ACHN (cell line): ENCODE measurements at places on chromosomes 6 and 20.

DNA sequence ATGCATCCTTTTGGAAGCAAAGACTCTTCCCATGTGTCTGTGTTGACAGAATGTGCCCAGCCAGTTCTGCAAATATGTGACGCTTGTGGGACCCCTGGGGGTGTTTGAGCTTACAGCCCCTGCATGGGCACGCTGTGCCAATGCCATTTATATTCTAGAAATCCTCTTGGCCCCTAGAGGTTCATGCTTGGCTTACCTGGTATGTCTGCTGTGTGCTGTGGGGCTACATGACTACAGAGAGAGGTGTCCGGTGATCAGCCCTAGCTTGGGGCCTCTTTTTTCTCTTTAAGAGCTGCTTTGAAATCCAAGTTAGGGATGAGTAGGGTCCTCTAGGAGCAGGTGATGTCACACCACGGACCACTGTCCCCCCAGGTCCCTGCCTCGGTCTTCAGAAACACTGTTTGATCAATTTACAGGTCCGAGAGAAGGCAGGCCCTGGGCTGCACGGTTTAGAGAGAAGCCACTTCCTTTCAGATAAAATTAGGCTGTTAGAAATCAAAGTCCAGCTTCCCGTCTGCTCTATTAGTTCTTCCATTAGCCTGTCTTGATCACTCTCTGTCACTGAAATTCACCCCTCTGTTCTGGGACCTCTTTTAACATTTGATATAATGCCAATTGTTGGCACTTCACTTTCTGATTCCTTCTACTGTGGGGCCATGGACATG is 26.5 kb downstream of the BCAS4 start:
- no peak for DNase-seq

GRCh38 chr6:84836366-84836765 is 72.0 kb upstream of the TBX18 start:
- no peak for DNase-seq

DNA sequence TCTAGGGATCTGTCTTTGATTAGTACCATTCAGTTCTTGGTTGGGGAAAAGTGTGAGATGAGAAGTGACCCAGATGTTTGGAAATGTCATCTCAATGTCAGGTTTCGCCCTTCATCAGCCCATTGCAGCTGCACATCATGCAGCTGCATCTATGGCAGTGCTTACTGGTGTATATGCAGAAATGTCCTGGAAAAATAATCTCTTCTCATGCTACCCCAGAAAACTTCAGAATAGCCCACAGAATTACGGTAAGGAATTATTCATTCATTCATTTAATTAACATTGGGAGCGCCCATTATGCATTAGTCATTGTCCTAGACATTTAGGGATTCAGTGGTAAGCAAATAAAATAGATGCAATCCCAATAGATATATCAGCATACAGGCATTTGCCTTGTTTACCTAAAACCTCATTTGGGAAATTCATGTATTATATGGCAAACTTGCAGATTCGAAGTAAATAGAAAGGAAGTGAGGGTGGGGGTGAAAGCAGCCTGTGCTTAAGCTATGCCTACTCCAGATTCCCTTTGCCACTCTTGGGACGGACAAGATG is 89.2 kb downstream of the PDE7B start:
- no peak for DNase-seq

GRCh38 chr6:158290040-158290439 is 22.2 kb upstream of the TULP4 start:
- no peak for DNase-seq

- DNase-seq: no peak
Observed at GRCh38 chr6:94175465-94175864, 756.1 kb upstream of the EPHA7 start.
